Activated CD4-positive, alpha-beta T cell treated with anti-CD3 and anti-CD28 coated beads, Interleukin-10, Interleukin-2, amounts not matched to agents 100 ng/mL and 50 ng/mL, durations not matched to agents 16 hours and 8 hours (primary cell): ENCODE measurements at places on chromosomes 11 and 22.

DNA sequence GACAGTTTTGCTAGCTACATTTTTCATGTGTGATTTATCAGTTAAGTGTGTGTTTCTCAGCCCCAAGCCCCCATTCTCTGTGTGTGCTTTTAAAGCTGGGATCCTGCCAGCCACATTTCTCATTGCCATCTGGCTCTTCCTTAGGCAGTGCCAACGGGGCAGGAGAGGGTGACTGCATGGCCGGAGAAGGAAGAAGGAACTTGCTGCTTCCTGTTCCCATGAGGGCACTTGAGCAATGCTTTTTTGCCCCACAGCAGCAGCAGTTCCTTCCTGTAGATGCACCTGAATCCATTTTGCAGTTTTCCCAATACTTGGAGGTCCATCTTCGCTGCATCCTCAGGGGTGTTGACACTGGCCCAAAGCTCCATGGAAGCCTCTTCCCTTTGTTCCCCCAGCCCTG, 37.5 kb downstream of the TNRC6B start:
- no peak for DNase-seq

DNA sequence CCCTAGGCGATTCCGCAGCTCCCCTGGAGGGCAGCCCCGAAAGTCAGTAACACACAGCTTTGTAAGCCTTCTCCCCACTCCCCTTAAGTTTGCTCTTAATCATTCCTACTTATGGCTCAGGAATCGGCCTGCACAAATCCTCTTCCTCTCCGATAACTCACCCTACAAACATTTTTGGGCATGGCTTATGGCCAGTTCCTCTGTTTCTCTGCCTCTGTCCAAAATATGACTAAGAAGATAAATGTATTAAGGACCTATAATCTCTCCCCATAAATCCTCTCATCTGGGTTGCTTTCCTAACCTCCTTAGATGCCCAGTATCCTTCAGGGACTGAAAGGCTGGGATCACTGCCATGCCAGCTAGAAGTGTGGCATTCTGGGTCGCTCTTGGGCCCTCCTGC, 41.0 kb downstream of the PAMR1 start:
- no peak for DNase-seq

- no peak for DNase-seq
These were observed 10.9 kb upstream of the GAL start for GRCh38 chr11:68673306-68673945.

GRCh38 chr22:47250995-47251765, 488.7 kb downstream of the TBC1D22A start:
- no peak for DNase-seq

GRCh38 chr22:40020956-40021355, 26.2 kb downstream of the FAM83F start:
- no peak for DNase-seq

- no peak for DNase-seq
These were observed 169.8 kb upstream of the TENM4 start for GRCh38 chr11:79610678-79611077.

GRCh38 chr11:16981651-16982194, 32.5 kb downstream of the PLEKHA7 start:
- DNase-seq = no peak

GRCh38 chr11:2564008-2564530, 119.3 kb downstream of the KCNQ1 start:
- DNase-seq = no peak

DNA sequence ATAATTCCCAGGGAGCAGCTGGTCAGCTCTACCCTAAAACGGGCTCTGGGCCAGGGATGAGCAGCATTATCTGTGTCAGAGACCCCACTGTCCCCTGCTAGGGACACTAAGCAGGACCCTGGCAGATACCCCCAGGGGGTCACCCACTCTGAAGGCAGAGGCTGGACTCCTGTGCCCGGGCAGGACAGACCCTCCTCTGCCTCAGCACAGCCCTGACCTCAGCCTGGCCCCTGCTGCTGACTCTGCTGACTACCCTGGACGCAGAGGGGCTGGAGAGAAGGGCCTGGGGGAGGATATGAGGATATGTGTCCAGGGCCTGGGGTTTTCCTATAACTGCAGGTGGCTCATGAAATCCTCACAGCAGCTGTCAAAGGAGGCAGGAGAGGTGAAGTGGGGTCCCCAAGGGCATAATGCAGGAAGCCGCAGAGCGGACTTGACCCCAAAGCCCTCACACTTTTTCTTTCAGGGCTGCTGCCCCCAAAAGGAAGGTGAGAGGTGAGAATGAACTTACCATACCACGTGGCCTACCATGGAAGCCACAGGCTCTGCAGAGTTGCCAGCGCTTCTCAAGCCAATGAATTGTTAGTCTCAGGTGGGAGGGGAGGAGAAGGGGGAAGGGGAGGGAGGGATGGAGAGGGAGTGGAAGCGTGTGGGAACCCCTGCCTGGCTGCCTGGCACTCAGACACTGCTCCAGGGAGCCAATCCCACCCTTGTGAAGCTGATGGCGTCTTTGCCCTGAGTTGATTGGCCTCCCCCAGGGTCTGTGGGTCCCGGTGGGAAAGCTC, 76.7 kb upstream of the WNT11 start:
- no peak for DNase-seq

DNA sequence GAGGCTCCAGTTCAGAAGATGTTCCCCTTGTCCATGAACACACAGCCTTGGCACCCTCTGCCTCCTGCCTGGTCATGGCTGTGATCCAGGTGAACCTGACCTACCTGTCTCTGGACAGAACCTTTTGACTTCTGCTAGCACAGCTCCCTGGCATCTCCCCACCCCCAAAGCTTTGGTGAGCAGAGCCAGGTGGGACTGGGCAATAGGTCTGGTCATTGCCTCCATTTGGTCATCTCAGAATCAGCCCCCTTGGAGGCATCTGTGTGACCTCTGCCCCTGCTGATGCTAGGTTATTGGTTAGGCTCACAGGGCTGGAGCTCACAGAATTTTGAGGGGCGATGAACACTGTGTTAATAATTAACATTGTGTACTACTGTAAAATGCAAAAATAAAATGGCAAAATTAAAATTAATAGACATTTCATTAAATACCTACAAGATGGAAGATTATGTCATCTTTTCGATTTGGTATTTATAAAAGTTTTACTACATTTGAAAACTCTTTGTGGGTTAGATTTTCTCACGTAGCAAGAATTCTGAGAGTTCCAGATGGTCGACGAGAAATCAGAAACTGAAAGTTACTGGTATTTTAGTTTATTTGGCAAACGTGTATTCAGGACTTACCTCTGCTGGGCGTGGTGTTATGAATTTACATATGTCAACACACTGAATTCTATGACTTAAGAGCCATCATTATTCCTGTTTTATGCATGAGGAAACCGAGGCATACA, 8.3 kb upstream of the KIAA0930 start:
- DNase-seq = peak; percentile 14

- DNase-seq = no peak
These were observed 101.0 kb downstream of the SNX19 start for GRCh38 chr11:130815097-130815802.

GRCh38 chr11:100684101-100685065, 2.7 kb upstream of the ARHGAP42 start:
- DNase-seq = no peak

GRCh38 chr22:44430716-44431115, 67.3 kb downstream of the RTL6 start:
- no peak for DNase-seq

DNA sequence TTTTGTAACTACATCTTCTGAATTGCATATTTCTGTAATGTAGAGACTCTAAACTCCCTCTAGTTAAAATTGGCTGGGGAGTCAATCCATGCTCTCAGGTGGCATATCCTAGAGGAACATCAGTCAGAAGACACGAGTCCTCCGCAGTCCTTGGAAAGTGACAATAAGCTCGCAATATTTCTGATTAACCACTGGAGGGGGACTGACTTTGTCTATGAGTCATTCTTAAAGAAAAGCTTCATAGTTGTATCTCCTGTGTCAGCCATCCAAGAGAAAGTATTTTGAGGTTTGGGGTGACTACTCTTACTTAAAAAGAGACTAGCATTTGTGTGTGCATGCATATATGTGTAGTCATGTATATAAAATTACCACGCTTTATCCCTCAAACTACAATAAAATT, 60.2 kb downstream of the SLN start:
- DNase-seq = peak; percentile 3

GRCh38 chr22:43308836-43309235, 34.3 kb downstream of the SCUBE1 start:
- no peak for DNase-seq

- no peak for DNase-seq
These were observed 10.1 kb downstream of the MYO7A start for GRCh38 chr11:77138106-77138649.

- DNase-seq = no peak
These were observed 27.8 kb upstream of the UBASH3B start for GRCh38 chr11:122627745-122628144.

DNA sequence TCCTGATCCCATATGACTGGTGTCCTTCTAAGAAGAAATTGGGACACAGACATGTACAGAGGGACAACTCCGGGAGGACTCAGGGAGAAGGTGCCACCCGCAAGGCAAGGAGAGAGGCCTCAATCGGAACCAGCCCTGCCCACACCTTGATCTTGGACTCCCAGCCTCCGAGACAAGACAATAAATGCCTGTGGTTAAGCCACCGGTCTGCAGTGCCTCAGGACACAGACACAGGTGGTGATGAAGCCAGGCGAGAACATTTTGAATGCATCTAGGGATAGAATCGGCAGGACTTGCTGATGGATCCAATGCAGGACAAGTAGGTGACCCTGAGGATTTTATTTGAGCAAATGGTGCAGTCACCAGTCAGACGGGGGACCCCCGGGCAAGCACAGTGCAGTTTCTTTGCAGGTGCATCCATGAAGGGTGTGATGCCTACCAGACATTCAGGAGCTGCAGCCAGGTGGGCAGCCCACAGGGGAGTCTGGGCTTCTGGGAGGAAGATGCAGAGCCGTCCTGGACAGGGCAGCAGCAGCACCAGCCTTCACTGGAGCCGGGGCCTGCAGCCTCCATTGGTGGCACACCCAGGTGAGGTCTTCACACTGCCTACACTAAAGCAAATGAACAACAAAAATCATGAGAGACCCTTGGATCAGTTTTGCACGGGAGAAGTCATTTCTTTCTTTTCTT, 20.2 kb upstream of the SEPTIN5 start:
- DNase-seq = no peak

GRCh38 chr11:77842441-77843121, 21.6 kb downstream of the AAMDC start:
- DNase-seq = no peak

- DNase-seq = no peak
These were observed 141.6 kb downstream of the SNX19 start for GRCh38 chr11:130774703-130775102.

- DNase-seq = no peak
These were observed 107.6 kb downstream of the TRPC6 start for GRCh38 chr11:101476191-101476590.

DNA sequence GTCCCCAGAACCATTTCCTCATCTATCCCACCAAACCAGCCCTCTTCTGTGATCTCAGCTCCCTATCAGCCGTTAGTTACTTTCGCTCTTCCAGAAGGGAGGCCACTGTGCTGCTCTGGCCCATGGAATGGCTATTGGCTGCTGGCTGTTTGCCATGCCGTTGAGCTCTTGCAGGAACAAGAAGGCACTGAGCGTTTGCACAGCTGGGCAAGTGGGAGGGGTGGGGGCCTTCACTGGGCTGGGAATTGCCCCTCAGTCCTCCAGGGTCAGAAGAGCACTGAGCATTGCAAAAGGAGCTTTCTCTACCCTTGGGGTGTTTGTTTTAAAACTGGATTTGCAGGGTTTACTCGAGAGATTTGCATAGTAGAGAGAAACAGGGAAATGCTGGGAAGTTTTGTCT, 129.0 kb upstream of the PARVA start:
- no peak for DNase-seq

DNA sequence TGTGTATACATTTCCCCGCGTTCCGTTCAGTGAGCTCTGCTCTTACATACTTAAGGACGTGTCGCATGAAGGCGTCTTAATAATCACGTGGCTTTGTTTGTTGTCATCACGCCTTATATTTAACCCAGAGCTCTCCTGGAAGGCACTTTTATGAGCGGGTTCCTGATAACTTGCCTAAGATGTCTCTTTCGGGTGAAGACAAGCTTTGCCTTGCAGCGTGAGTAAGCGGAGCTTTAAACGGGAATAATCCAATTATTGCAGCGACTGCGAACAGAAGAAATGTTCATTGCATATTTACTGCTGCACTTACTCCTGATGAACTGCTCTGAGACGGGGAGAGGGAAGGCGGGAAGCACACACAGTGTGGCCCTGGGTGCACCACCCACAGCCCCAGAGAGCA, 1128.2 kb downstream of the BRD1 start:
- no peak for DNase-seq

DNA sequence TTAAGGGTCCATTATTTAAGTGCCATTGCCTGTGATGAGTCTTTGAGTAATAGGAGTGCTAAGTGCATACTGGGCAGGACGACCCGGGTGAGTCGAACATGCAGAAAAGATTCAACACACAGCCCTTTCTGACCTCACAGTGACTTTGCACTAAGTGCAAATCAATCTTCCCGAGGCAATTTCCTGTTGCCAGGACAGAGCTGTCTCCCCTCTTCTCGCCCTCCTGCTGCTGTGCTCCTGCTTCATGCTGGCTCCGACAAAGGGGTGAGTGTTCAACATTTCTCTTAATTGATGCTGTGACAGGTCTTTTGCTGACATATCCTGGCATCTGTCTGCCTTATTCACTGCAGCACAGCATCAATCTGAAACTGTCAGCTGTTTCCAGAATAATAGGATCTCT, 42.0 kb downstream of the MCHR1 start:
- no peak for DNase-seq

DNA sequence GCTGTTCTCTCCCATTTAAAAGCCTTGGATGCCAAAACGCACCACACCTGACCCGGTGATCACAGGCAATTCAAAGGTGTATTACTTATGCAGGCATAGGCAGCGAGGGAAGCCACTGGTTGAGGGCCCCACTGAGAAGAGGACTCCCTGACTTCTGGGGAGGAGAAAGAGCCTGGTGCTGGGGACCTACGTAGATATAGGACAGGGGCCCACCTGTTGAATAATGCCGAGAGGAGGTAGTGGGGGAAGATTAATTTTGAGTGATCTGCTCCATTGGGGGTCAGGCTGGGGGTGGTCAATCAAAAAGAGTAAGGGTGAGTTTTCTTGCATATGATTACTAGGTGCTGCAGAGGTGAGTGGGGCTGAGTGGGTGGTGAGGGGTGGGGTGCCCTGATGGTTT, 7.8 kb downstream of the LMO2 start:
- DNase-seq = no peak

DNA sequence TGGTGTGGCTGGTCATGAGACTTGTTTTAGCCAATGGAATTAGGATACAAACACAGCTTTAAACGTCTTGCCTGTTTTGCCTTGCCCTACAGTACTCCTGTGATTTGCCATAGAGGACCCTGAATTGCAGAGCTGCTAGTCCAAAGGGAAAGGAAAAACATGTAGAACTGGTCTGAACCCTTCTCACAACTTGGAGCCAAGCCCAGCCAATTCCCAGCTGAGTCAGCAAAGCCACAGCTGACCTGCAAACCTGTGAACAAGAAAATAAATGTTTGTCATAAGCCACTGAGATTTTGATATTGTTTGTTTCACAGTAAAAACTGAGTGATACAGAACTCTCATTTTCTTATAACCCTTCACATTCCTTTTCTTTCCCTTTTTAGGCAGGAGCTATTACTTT, 360.5 kb upstream of the API5 start:
- DNase-seq = no peak
